ENCODE measurements at places on chromosomes 4 and X.

- no peak for DNase-seq
These were observed 1537.0 kb downstream of the C4orf33 start for GRCh38 chr4:130632731-130633604.

- DNase-seq: no peak
These were observed 101.3 kb upstream of the BANK1 start for GRCh38 chr4:101689220-101689619.

DNA sequence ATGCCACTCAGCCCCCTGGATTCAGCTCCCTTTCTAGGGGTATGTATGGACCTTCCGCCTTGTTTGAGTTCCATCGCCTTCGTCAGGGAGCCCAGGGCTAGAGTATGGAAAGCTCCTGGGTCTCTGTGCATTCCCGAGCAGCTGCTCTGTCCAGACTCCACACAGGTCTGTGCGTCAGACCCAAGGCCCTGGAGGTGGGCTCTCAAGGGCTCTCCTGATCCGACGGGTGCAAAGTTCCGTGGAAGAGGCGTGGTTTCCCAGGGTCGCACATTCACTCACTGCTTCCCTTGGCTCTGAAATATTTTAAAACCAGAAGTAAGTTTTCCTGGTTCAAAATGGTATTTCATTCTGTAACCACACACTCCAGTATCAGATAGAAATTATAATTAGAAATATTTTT is 863.2 kb downstream of the TRIML1 start:
- DNase-seq: no peak

- no peak for DNase-seq
These were observed 316.7 kb downstream of the ANTXR2 start for GRCh38 chr4:79756140-79756895.

GRCh38 chr4:37967736-37968135 is 7.5 kb downstream of the PTTG2 start:
- no peak for DNase-seq

- no peak for DNase-seq
These were observed 300.1 kb upstream of the SLC7A11 start for GRCh38 chr4:138542191-138542776.

DNA sequence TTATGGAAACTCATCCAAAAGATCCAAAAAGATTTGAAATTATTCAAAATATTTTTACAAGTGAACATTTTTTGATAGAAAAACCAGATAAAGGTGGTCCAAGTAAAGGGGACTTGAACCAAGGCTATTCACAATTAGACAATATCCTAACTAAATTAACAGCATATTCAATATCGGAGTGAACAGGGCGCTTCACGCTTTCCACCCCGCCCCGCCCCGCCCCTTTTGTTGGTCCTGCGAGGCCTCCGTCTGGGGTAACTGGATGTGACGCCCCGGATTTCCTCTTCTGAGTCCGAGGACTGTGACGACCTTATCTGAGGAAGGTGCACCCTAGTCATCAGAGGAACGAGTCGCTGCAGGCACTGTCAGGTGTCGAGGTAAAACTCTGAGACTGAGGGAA is at the start of gene MAGEB16:
Gene MAGEB16 (plus strand): TSS at position 301 of the 400 bp plus-strand sequence. CDS start 3,855 bp downstream, outside the sequence.
- DNase-seq: no peak

DNA sequence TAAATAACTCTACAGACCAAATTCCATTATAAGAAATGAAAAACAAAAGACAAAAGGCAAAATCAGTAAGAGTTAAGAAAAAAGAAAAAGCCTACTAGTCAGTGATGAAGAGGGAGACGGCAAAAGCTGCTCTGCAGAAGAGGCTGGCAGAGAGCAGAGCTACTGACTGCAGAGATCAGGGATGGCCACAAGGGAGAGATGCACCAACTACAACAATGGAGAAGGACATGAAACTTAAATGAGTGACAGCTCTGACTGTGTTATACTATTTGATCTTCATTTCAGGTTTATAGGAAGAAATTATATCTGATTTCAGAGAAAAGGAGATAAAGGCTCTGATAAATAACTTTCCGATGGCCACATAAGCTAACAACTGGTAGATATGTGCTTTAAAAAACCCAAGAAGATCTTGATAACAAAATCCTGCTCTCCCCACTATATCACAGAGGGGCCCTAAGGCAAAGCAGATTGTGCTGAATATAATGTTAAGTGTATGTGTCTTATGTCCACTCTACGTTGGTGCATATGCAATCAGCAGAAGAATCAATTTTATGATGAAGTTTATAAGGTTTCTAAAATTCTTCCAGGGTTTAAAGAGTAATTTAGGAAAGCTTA is 58.4 kb upstream of the COX18 start:
- DNase-seq: no peak

GRCh38 chr4:111945014-111945413 is 200.2 kb upstream of the FAM241A start:
- DNase-seq: no peak

- no peak for DNase-seq
These were observed 55.3 kb downstream of the TMEM131L start for GRCh38 chr4:153521478-153521877.

DNA sequence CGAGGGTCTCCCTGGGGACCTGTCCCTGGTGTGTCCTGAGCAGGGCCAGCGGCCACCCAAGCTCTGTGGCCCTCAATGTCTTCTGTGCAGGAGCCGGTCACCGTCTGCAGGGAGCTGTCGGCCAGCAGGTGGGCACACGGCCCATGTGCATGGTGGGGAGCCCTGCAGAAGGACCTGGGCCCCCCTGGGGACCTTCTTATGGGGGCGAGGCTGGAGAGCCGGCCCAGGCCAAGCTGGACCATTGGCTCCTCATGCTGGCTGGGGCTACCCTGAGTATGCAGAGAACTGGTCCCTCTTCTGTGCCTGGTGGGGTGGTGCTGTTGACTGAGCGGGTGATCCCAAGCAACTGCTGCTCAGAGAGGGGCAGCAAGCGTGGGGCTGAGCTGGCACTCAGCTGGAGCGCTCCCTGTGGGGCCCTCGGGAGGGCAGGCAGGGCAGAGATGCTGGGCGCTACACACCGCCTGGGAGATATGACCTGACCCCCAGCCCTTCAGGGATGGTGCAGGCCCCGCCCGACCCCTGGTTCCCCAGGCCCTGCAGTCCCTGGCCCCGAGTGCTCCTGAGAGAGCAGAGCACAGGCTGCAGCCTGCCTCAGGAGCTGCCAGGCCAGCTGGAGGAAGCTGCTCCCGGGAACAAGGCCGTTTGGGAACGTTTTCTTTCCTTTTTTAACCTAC is 14.8 kb downstream of the NAT8L start:
- DNase-seq: no peak

- no peak for DNase-seq
These were observed 758.6 kb downstream of the PDHA2 start for GRCh38 chr4:96598465-96598864.

DNA sequence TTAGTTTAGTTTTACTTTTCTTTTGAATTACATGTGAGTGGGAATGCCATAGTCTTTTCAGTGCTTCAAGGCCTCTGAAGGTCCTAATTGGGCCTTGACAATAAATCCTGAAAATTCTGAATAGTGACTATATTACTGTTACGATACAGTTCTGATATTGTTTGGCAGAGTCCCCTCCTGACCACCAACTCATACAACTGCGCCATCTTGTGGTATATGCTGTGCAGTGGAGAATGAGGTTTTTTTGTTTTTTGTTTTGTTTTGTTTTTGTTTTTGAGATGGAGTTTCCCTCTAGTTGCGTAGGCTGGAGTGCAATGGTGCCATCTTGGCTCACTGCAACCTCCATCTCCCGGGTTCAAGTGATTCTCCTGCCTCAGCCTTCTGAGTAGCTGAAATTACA is 56.6 kb upstream of the CHRDL1 start:
- no peak for DNase-seq

DNA sequence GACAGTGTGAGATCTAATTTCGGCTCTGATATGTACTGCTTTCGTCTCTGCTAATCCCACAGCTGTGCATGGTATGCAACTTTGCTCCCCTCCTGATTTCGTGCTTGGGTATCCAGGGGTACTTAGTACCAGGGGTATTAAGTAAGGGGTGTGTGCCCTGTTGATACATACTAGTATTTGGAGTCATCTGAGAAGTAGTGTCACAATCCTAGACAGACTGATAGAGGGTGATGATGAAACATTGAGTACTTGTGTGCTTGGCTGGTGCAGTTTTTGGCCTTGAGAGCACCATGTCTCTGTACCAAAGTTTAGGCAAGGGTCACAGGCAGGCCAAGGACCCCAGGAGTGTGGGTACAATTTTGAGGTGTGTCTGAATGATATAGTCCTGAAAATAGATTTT is 10.9 kb downstream of the GPAT3 start:
- DNase-seq: no peak

GRCh38 chr4:1113311-1114009 is at the start of gene RNF212:
Gene RNF212, minus strand, starts transcription at chr4:1113564. Its CDS starts 100 bp downstream, at chr4:1113464.
- peak; percentile 1 for DNase-seq

- no peak for DNase-seq
These were observed 19.5 kb upstream of the BOD1L1 start for GRCh38 chr4:13647031-13647430.

GRCh38 chrX:124829930-124830329 is 483.6 kb downstream of the SH2D1A start:
- no peak for DNase-seq

GRCh38 chr4:169346840-169347239 is 76.1 kb upstream of the SH3RF1 start:
- DNase-seq: no peak

DNA sequence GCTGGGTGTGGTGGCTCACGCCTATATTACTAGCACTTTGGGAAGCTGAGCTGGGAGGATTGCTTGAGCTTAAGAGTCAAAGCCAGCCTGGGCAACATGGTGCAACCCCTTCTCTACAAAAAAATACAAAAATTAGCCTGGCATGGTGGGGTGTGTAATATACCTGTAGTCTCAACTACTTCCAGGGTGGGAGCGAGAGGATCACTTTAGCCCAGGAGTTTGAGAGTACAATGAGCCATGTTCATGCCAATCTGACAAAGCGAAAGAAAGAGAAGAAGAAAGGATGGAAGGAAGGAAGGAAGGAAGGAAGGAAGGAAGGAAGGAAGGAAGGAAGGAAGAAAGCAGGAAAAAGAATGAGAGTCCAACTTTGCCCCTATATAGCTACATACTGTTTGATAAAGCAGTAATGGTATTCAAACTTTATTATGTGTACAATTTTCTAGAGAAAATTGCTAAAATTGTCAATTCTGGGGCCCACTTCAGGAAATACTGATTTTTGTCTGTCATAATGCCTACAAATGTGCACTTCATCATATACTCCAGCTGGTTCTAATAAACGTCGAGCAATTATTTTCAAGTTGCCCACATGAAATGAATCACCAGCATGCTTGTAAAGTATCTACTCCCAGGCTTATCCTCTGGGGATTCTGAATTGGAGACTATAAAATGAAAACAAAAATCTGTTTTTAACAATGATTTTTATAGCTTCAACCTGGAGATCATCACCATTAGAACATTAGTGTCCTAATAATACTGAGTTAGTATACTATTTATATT is 132.3 kb downstream of the NDST4 start:
- no peak for DNase-seq

GRCh38 chr4:54001668-54002365 is 62.6 kb downstream of the CHIC2 start:
- no peak for DNase-seq

DNA sequence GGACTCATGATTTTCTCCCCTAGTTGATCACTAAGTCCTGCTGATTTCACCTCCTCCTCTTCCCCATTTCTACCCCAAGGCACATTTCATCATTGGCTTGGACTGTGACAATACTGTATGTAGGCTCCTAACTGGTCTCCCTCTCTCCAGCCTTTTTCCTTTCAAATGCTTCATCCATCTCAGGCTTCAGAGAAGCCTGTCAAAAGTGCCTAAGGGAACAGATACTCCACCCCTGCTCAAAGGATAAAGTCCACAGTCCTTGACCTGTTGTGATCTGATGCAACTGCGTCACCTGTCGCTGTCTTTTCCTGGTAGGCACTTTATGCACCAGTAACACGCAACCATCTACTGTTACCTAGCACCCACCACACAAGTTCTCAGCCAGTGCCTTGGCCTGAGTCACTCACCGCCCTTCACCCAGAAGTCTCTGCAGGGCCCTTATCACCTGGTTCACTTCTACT is 12.8 kb downstream of the SCARB2 start:
- no peak for DNase-seq

- DNase-seq: no peak
These were observed 538.2 kb downstream of the INPP4B start for GRCh38 chr4:142307857-142308256.

DNA sequence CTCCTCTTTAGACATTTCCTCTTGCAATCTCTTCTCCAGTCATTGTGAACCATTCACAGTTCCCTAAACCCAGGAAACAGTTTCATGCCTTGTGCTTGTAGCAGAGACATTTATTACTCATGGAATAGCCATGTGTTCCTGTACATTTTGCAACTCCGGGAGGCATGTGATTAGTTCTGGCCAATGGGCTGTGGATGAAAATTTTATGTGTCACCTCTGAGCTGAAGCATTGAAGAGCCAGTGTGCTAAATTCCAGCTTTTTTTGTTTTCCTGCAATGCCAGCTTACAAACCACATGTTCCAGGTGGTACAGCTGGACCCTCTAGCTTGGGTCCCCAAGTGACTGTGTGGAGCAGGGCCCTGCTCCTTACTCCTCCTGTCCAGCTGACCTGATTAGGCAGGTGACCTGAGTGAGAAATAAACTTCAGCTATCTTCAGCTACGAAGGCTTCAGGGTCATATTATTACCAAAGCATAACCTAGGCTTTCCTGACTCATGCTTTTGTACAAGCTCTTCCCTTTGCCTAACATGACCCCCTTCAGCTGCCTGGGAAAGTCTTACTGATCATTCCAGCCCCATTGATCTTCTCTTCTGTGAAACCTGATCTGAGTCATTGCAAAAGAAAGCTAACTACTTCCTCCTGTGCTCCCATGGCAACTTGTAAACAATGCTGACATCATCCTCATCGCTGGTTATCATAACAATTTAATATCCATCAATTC is 200.4 kb downstream of the PTTG2 start:
- no peak for DNase-seq

DNA sequence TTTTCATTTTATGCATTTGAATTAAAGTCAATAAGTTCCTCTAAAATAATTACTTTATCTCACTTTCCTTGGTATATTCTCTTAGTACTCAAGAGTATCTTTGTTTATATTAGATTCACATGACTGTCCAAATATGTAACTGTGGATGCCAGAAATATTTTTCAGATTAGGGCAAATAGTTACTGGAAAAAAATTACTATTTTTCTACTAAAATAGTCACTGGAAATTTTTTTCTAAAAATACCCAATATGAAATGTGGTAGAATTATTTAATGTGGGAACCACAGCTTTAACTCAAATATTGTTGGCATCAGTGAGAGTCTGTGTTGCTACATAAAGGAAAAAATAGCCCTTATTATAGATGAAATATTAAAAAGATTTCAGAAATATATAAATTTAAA is 70.4 kb upstream of the NMU start:
- DNase-seq: no peak

DNA sequence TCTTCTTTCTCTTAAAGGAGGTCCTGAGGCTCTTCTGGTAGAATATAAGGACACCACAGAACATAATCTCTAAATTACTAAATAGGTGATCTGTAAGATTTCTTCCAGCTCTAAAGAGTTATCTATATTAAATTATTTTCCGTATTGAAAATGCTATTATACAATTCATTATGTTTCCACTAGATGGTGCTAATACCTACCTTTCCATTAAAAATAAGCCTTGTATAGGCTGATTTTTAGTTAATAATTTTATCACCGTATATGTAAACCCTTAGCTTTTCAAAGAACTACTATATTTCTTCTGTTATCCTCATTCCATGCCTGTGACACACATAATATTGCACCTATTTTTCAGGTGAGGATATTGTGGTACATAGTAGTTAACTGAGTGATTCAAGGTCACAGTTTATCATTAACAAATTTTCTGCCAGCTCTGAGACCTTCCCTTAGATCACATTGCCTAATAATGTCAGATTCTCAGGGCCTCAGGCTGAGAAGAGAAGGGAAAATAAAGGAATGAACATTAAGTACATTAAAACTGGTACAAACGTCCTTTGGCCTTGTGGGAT is 138.8 kb downstream of the TEX11 start:
- DNase-seq: no peak

All from stimulated activated CD4-positive, alpha-beta T cell treated with anti-CD3 and anti-CD28 coated beads, Interleukin-12 subunit alpha, Interleukin-12 subunit beta, amount 100 ng/mL, for 24 hours (primary cell).